IPS DF 6.9 (cell line): ENCODE measurements at places on chromosomes 7 and 10.

DNA sequence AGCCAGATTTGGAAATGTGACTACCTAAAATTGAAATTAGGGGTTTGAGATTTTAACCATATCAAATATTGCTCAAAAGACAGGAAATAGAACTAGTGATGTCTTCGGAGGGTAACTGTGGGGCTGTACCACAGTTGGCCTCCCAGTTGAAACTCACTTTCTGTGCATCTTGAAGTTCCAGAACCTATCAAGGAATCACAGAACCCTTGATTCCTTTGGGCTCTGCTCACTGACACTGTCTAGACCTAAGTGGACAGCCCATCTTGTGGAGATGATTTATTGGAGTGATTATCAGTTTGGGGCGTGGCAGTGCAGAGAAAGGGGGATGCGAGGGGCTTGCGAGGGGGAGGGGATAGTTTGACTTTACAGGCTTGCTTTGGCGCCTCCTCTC lies 134.2 kb upstream of the GJD4 start:
- no peak for DNase-seq

- no peak for DNase-seq
These were observed 151.0 kb upstream of the CHST15 start for GRCh38 chr10:124244256-124244877.

DNA sequence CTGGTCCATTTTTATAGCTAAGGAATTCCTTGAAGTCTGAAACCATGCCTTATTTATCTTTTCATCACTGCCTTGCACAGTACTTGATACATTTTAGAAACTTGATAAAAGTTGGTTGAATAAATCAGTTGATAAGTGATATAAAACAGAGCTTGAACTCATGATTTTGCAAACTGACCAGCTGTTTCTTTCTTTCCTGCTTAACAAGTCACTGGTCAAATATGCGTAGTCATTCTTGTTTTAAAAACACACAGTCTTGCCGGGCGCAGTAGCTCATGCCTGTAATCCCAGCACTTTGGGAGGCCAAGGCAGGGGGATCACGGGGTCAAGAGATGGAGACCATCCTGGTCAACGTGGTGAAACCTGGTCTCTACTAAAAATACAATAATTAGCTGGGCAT lies 6.3 kb downstream of the TPST1 start:
- no peak for DNase-seq

DNA sequence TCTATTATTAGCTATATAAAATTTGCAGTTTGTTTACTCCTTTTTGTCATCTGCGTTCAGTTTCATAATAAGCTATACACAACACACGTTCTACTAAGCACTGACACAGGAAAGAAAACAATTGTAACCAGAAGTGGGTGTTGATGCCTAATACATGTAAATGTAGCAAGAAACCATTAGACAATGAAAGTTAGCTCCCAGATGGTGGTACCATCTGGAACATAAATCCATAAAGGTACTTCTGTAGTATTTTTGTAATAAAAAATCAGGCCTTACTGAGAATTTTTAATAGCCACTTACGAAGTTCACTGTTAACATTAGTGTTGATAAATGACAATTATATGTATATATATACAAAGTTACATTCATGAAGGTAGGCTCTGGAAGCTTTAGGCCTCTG lies 194.7 kb downstream of the KCND2 start:
- DNase-seq: no peak

DNA sequence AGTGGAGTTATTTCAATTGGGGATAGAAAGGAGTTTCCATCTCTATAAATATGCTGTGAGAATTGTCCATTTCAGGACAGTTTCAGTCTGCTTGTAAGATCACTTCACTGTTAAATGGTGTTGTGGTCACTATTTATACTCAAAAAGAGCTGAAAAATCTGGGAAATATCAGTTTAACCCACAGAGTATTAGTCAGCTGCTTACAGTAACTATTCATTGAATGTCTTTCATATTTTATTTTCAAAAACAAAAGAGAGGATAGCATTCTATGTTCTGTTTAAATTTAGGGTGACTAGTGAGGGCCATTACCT lies 85.4 kb upstream of the PLXDC2 start:
- DNase-seq: no peak

GRCh38 chr7:155796381-155797261 lies 15.6 kb downstream of the SHH start:
- DNase-seq: no peak

DNA sequence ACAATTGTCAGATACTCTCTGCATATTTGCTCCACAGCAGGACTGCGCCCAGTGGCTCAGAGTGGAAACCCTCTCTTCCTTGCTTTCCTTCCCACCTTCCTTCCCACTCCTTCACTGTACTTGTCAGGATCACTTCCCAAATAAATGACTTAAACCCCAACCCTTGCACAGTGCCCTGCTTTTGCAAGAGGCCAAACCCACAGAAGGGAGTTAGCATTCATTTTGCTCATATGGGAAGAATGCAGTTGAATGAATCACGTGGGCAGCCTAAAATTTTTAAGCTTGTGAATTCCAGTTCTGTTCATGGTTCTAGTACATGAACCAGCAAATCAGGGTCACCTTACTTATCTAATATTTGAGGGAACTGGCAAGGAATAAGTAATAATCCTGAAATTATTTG lies 47.7 kb upstream of the SFMBT2 start:
- no peak for DNase-seq
